ENCODE measurements at places on chromosomes 1 and 21.

- no peak for DNase-seq
Measured at GRCh38 chr1:37714689-37715088, 22.4 kb downstream of the CDCA8 start.

GRCh38 chr1:111225091-111225490, 2.4 kb upstream of the CHI3L2 start:
- no peak for DNase-seq

DNA sequence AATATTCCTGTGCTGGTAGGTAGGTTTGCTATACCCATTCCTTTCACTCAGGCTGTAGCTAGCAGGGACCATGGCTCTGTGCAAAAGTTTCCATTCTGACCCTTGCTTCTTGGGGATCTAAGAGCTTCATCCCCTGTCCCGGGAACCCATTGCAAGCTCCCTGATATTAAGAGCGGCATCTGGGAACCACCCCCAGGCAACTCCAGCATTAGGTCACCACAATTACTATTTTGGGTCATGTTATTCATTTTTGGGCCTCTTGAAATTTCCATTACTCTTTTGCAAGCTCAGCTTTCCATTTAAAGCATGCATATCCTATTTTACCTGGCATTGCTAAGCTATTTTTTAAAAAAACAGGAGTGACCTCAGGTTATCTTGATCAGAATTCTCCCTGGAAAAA, 22.1 kb upstream of the ACTRT2 start:
- DNase-seq = no peak

- no peak for DNase-seq
Measured at GRCh38 chr1:51607681-51608095, 9.2 kb upstream of the OSBPL9 start.

DNA sequence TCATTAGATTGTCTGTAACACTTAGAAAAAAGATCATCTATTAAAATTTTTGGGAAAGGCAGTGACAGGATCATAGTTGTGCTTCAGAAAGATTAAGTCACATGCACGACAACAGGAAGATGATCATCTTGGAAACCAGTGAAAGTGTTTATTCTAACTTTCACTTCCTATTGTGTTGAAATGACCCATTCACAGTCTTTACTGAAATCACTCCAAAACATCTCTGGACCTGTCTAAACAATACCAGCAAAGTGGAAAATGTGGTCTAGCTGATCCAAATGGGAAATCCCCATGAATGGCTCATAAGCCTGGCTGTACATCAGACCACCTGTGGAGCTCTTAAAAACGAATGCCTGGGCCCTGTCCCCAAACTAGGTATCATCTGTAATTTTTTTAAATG, 111.1 kb upstream of the ETV3 start:
- no peak for DNase-seq

GRCh38 chr1:114379987-114380386, 131.0 kb downstream of the TRIM33 start:
- DNase-seq = no peak

DNA sequence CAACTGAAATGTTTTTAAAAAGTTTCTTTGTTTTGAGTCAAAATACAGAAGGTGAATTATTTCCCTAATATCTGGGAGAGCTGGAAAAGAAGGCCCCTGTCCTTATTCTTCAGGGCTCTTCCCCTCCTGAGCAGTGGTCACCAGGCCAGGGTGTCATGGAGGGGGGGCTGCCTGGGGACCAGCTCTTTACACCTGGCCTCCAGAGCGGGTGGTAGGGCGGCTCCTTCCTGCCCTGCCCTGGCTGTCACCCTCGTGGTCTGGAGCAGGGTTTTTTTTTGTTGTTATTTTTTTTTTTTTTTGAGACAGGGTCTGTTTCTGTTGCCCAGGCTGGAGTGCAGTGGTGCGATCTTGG, 6.6 kb downstream of the SKI start:
- no peak for DNase-seq

- no peak for DNase-seq
Measured at GRCh38 chr1:24704411-24705259, 40.6 kb upstream of the CLIC4 start.

DNA sequence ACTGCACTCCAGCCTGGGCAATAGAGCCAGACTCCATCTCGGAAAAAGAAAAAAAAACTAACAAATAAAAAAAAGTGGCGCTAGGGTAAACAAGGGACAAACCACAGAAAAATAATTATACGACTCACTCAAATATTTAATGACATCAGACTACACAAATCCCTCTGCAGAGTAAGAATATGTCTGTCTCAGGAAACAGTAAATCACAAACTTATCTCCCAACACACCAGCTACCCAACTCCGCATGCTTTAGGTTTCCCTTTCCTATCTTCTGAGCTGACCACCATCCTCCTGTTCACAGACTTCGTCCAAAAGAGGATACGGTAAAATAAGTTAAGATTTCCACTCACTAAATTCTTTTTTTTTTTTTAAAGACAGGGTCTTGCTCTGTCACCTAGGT, 16.2 kb downstream of the WDR47 start:
- no peak for DNase-seq

All from stimulated activated naive CD4-positive, alpha-beta T cell (primary cell).